IPS DF 19.7 (cell line): ENCODE measurements at places on chromosomes 3 and 15.

- no peak for DNase-seq
These were observed 16.9 kb downstream of the TCAIM start for GRCh38 chr3:44355362-44356033.

DNA sequence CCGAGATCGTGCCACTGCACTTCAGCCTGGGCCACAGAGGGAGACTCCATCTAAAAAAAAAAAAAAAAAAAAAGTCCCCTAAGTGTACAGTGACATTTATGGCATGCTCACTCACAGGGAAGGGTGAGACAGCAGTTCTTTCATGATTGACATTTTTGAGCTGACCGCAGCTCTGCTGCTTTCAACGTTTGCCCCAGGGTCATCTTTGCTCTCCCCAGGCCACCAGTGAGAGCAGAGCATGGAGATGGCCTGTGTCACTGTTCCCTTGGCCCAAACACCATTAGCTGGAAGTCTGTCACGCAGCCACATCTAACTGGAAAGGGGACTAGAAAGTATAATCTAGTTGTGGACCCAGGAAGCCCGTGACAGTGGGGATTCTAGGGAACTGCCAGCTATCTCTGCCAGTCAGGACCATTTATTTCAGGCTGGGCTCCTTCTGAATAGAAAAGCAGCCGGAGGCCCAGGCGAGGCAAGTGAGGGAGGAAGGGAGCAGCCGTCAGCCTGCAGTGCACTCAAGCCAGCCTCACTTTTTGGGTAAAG, 193.4 kb upstream of the HES1 start:
- DNase-seq: no peak

DNA sequence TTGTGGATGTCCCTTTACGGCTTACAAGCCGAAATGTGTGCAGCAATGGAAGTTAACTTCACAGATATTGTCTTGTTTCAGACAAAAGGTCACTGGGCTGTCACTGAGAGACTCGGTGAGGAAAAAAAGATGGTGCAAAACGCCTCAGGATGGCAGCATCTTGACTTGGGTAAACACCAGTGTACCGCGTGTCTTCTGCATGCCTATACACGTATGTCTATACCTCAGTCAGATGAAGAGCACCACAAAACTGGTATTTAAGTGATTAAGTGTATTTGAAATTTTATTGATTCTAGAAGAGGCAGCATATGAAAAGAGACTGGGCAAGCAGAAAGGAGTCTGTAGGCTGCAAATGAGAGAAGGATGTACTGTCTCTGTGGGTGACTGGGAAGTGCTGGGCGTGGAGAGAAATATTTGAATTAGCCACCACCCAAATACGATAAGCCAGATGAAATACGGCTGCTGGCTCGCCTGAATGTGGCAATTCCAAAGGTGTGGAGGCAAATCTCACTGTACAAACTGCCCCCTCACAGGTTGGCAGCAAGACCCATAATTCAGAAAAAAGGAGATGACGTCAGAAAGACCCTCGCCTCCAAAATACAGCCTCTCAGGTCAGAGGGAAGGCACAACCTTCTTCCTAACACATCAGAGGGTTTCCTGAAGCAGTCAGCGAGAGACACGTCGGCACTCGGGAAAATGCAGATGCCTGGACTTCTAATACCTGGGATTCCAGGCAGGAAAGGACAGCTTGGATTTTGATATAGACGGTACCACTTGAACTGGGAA, 53.4 kb upstream of the NEO1 start:
- DNase-seq: no peak

DNA sequence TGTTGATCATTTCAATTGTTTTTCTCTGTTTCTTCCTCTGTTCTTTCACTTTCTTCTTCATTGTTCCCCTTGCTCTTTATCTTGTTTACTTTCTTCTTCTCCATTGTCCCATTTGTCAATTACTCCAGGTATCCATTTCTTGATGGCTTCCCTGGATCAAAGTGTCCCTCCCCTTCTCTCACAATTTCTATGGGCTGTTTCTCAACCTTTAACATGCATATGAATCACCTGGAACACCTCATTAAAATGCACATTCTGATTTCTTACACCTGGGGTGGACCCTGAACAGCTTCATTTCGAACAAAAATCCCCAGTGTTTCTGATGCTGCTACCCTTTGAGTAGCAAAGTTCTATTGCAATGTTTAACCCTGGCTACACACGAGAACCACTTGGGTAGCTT, 454.8 kb downstream of the EPHA6 start:
- peak; percentile 61 for DNase-seq

DNA sequence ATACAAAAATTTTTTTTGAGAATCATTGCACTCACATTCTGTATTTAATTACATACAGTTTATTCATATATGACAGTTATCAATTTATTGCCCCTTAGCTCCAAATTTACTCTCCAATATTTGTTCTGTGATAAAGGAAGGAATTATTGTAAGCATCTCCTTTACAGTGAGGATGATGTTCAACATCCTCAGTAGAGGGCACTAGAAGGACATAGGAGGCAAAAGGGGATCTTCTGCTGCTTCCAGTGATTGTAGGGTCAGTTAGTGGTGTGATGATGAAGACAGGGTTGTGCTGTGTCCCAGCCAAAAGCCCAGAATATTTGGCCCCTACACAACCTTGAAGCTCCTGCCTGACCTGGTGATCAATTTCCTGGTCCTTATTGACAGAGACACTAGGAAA, 89.9 kb upstream of the DCBLD2 start:
- no peak for DNase-seq

DNA sequence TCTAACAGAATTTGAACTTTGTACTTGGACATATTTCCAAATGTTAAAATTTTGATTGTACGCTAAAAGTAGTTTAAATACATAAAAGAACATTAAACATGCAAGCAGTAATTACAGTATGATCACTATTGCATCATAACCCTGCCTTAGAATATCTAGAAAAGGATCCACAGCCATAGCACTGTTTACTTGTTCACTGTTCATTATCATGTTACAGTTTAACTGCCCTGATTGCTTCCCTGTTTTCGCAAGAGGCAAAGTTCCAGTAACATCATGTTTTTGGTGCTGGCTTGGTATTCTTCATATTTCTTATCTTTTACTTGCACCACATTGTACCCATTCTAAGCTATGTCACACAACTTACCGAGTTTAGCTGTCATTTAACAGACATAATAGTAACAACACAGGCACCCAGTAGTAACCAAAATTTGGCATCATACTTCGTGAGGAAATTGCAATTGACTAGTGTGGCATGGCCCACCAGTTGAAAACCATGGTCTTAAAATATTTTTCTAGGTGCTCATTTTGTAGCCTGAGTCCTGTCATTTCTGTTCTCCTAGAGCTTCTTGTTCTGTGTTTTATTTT, 13.3 kb upstream of the TMEM87A start:
- DNase-seq: no peak

DNA sequence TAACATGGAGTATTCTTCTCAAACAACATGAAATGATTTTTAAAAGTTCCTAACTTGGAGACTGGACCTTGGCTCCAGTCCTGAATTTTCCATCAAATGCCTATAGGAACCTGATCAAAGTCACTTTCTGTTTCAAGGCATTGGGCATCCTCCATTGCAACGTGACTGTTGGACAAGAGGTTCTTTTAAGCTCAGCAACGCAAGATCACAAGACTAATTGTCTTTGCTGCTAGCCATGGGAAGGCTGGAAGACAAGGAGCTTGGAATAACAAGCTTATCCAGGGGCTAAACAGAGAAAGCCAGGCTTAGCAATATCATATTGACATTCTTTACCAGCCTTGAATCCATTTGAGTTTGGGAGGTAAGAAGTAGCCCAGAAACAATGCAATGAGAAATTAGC, 48.3 kb downstream of the SST start:
- no peak for DNase-seq

DNA sequence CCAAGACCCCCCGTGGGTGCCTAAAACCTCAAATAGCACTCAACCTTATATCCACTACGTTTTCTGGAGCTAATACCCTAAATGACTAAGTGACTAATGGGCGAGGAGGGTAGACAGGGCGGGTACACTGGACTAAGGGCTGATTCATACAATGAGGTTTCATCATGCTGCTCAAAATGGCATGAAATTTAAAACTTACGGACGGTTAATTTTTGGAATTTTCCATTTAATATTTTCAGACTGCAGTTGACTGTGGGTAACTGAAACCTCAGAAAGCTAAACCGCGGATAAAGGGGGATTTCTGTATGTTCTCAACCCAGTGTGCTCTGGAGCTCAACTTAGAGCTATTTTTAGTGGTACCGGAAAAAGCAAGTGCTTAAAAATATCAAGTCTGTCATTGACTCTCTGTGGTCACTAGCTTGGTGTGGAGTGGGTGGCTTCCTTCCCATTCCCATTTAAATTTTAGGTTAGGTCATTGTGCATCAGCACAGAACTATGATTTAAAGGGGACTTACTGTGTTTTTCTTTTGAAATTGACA, 72.9 kb downstream of the LRRC28 start:
- no peak for DNase-seq

GRCh38 chr3:50264964-50265485, 3.9 kb upstream of the SEMA3B start:
- DNase-seq: no peak

- DNase-seq: no peak
These were observed 152.0 kb downstream of the ATP10A start for GRCh38 chr15:25711164-25711563.

DNA sequence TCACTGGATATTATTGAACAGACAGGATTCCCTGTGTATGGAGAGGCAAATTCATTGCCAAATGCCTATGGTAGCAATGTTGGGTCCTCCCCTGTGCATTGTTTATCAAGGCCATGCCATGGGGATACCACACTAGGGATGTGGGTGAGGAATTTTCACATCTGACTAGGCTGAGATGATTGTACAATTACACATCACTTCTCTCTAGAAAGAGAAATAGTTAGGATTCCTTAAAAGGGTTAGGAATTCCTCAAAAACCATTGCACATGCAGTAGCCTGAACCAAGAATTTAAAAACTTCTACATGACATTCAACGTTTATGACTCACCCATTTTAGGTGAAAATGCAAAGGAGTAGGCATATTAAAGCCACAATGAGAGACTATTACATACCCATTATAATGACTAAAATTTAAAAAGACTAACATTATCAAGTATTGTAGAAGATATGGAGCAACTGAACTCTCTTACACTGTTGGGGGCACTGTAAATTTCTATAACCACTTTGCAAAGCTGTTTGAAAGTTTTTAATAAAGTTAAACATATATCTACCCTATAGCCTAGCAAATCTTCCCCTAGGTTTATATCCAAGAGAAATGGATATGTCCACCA, 175.9 kb downstream of the THRB start:
- DNase-seq: no peak

DNA sequence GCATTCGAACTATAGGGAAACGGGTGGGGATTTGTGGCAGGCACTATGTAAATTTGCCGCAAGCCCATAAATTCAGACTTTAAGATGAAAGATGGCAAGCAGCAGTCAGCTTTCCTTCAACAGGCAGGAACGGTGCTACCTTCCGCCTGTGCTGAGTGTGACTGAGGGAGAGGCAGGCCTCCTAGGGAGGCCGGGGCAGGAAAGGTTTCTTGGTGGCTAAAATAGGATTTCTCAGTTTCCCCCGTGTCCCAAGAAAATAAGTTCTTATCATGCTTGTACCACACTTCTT, 12.5 kb downstream of the FLNB start:
- DNase-seq: no peak

- DNase-seq: no peak
These were observed 12.3 kb downstream of the DPH3 start for GRCh38 chr3:16252243-16252978.

DNA sequence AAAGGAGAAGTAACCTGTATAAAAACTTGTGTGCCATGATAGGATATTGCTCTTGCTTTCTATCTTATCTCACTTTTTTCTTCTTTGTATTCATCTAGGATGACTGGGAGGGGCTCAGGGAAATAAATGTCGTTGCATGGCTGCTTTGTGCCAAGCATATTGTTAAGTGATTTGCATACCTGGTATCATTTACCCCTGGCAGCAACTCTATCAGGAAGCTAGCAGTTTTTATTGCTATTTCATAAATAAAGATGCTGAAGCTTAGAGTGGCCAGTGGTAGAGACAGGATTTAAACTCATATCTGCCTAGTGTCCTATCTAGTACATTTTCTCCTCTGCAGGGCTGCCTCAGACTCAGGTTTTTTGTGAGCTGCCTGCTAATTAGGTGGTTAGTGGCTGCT, 253.3 kb downstream of the PTPRG start:
- DNase-seq: no peak

DNA sequence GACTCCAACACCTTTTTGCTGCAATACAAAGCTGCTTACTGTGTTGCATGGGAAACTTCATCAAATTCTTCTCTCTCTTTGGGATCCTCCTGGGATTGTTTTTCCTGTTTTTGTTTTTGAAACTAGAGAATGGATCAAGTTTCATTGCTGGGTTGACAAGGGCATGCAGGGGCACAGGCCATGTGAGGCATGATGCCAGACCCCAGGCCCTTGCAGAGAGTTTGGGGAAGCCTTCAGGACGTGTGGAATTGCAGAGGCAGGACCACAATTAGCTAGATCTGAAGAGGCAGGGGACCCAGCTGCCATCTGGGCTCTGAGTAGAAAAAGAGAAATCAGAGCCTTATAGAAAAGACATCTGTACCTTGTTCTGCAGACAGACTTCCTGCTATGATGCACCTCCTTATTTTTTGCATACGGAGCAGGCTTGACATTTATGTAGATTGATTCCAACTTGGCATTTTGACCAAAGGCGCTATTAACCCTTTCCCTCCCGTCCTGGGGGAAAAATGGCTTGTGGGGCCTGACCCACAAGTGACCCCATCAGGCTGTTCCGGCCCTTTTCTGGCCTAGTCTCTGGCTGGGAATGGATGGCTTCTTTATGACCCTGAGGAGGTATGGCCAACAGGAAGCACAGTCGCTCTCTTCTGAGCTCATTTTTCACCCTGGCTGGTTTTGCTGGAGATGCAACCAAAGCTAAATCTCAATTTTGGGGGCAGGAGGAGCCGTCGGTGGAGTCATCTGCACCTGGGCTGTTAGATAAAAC, 44.3 kb upstream of the CHRNB4 start:
- DNase-seq: no peak

- DNase-seq: no peak
These were observed 10.2 kb downstream of the RAF1 start for GRCh38 chr3:12653747-12654146.

DNA sequence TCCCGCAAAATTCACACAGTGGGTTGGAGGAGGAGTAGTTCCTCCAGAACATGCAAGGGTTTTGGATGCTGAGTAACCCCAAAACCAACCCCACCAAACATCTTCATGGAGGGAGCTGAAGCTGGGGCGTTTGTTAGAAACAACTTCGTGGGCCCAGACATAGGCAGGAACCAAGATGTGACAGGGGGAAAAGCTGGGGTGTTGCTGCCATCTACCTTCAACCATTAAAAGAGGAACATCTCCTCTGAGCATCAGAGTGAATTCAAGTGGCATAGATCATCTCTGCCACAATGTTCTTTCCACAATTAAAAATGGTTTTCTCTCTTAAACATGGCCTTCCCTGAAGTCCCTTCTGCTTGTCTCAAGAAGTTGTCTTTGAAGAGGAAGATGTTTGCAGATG, 20.5 kb downstream of the SIDT1 start:
- no peak for DNase-seq
